ENCODE measurements at places on chromosomes 1 and 21. TPM values are rescaled to one million over a fixed set of nuclear protein-coding genes. Genes with fewer than 3 reads are reported as not detected.

- DNase-seq, result peak; percentile 70
These were observed 22.4 kb downstream of the DYRK3 start for GRCh38 chr1:206657751-206658150.

GRCh38 chr1:17780916-17781315, 25.8 kb downstream of the ACTL8 start:
- no peak for DNase-seq

The HNRNPCL4 gene
- not detected for total RNA-seq

The DYNLT5 gene
- 4.0 TPM for total RNA-seq

GRCh38 chr21:36395353-36396111, 10.3 kb downstream of the CHAF1B start:
- DNase-seq, result no peak

GRCh38 chr1:11822091-11822490, 16.1 kb downstream of the CLCN6 start:
- DNase-seq, result no peak

DNA sequence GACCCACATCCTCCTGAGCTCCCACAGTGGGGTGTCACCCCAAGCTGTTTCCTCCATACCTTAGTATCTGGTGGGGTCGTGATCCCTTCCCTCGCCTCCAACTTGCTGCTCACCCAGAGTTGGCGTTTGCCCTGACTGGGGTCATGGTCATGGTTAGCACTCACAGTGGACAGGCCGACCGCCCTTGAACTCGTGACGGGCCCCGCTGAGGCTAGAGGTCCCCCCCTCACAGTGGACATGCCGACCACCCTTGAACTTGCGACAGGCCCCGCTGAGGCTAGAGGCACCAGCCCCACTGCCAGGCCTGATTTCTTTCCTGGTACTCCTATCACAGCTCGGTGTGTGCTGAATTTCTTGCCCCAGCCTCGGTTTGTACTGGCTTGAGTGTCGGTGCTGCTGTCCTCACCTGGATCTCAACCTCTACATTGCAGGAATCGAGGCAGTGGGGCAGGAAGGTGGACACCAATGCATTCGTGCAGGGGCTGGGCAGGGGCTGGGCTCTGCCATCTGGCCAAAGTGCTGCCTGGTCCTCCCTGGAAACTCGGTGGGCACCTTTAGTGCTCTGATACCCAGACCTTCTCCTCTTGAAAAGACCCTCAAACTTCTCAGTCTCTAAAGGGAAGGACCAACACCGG, 37.5 kb upstream of the AJAP1 start:
- no peak for DNase-seq

DNA sequence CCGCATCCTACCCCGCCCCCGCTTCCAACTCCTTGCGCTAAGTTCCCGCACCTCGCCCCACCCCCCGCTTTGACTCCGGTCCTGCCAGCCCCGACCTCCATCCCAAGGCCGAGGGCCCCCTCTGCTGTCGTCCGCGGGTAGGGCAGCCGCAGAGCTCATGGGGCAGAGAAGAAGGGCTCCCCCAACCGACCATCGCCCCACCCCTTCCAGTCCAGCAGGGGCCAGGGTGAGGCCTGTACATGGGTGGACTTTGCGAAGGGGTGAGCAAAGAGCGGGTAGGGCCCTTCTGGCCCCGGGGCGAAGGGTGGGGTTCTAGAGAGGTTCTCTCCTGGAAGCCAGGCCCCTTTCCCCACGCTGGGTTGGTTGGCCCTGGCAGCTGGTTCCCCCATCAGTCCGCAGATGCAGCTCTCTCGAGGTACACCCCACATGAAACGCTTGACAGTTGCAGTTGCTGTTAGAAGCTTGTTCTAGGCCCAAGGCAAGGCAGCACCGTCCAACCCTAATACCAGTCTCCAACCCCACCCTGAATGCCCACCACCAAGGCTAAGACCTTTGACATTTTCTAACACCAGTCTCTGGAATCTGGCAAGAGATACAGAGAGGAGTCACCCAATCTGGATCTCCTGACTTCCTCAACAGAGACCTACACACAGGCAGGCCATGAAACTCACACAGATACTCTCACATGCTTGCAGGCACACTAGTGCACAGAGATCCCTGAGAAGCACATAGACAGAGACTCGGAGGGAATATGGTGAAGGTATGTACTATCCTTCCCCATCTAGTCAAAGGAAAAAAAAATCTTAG, 25.3 kb upstream of the ADGRB2 start:
- DNase-seq, result peak; percentile 94

DNA sequence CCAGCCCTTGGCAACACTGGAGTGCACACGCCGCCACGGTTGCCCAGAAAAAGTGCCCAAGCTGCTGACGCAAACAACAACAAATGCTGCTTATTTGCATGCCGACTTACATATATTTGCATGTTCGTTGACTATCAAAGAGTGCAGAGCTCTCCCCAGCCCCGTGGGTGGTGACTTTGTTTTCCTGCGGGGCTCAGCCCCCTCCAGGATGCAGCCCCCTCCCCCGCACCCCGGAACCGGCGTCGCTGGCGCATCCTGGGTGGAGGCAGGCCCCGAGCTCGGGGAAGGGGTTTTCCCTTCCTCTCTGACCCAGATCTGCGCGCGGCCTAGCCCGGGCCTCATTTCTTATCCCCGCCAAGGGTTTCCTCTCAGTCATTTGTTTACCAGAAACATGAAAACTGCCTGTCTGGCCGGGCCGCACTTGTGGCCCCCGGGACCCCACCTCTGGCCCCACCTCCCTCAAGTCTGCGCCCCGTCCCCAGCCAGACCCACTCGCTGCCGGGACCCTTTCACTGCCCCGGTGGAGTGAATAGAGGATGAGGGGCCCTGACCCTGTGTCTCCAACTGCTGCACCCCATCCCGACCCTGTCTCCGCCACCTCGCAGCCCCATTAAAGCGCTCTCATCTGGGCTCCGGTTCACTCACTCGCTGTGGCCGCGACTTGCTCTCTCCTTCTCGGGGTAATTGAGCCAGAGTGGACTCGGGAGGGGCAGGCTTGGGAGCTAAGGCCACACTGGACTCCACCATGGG, 5.5 kb downstream of the TNFRSF25 start:
- DNase-seq, result no peak

DNA sequence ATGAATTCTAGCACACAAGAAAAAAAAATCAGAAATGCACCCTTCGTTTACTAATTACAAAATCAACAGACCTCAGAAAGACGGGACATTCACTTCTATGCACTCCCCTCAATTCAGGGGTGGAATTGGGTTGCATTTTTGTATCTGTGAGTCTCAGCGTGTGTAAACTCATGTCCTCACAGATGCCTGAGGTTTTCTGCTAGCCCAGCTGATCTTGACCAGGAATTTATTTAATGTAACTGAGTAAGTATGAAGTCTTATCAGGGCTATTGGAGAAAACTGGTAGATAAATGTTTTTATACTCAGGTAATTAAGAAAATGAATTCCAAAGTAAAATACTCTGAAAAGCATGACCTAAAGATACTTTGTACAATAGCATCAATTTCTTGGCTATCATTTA, 167.7 kb downstream of the RUNX1 start:
- DNase-seq, result no peak

The PLA2G4A gene
- 7.1 TPM for total RNA-seq

- DNase-seq, result no peak
These were observed 92.8 kb downstream of the LRRC53 start for GRCh38 chr1:74419611-74420010.

DNA sequence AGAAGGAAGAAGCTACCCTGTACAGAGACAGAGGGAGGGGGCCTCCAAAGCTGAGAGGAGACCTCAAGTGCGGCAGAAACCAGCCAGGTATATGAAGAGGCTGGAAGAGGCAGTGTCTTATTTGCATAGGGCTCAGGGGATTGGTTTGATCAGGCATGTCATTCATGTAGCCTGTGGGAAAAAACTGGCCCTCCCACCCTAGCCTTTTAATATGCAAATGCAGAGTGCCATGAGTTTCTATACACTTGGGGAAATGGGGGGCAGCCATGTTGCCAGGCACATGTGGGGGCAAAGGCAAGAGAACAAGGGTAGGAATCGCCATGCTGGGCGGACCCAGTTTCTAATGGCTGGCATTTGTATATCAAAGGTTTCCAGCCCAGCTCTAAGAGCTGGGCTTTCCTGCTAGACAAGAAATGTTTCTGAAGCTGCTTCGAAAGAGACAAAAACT, 172.7 kb downstream of the RASAL2 start:
- DNase-seq, result no peak

The WNT3A gene
- not detected for total RNA-seq

- no peak for DNase-seq
These were observed 17.3 kb downstream of the BCAS2 start for GRCh38 chr1:114564141-114564540.

The AVPR1B gene
- 0.44 TPM for total RNA-seq

The FMN2 gene
- 0.27 TPM for total RNA-seq

- DNase-seq, result no peak
These were observed 122.0 kb downstream of the ETS2 start for GRCh38 chr21:38927776-38928175.

The KCNJ15 gene
- 0.27 TPM for total RNA-seq

DNA sequence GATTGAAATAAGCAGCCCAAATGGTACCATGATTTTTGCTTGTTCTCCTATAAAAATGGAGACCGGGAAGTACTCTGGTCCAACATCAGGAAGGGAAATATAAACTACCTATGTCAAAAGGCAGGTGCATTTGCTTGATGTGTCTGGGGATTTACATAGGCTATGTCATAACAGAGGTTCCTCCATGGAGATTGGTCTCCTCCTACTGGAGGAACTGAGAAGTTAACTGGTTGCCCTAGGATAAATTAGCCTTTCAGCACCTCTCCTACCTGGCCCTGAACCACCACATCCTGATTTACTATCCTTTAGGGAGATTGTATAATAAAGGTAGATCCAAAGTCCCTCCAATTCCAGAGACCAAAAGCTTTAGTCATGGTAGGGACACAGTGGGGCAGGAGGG, 1109.3 kb upstream of the B3GALT2 start:
- DNase-seq, result peak; percentile 7

DNA sequence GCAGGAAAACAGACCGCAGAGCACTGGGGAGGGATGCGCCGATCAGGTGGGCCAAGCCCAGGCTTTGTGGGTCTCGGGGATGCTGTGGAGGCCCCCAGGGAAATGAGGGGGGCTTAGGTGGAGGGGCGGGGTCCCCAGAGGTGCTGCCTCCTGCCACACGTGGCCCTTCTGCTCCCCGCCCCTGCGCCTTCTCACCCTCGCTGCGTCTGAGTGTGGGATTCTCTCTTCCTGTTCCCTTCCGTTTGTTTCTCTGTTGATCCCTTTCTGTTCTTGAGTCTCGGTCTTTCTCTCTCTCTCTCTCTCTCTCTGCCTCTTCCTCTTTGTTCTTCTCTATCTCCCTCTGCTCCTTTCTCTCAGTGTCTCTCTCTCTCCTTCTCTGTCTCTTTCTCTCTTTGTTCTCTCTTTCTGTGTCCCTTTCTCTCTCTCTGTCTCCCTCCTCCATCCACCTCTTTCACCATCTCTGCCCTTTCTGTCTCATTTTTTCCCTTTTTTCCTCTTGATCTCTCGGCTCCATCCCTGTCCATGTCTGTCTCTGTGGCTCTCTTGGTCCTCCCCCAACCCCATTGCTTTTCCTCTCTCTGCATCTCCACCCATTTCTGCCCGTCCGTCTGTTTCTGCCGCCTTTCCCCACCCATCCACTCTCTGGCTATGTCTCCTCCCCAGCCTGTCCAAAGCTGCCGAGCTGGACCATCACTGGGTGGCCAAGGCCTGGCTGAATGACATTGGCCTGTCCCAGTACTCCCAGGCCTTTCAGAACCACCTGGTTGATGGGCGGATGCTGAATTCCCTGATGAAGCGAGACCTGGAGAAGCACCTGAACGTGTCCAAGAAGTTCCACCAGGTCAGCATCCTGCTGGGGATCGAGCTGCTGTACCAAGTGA, 52.4 kb upstream of the TMEM51 start:
- DNase-seq, result no peak

GRCh38 chr1:175599212-175599705, 144.1 kb downstream of the TNR start:
- peak; percentile 55 for DNase-seq

DNA sequence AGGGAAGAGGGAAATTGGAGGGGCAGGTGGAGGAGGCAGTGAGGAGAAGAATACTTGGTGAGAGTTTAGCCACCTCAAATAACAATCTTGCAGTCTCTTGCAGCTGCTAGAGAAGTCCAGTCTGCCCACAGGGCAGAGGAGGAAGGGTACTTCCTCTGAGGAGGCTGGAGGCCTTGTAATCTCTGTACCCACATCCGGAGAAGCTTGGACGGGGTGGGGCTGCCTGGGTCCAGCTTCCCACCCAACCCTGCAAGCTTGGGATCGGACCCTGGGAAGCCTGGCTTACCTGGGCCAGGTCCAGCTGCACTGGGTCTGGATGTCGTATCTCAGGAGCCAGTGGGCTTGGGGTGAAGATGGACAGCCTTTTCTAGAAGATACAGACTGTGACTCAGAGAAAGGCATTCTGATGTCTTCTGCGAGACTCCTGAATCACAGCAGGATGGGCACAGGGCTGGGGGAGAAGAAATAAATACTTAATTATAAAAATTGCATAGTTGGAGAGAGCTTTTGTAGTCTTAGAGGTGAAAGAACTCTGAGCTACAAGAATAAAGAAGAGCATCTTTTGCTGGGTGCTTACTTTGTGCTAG, 111.8 kb upstream of the JUN start:
- no peak for DNase-seq

The ELAVL4 gene
- 0.13 TPM for total RNA-seq

The AADACL3 gene
- total RNA-seq, result not detected

GRCh38 chr1:228017356-228018124, 10.7 kb downstream of the WNT3A start:
- DNase-seq, result no peak

DNA sequence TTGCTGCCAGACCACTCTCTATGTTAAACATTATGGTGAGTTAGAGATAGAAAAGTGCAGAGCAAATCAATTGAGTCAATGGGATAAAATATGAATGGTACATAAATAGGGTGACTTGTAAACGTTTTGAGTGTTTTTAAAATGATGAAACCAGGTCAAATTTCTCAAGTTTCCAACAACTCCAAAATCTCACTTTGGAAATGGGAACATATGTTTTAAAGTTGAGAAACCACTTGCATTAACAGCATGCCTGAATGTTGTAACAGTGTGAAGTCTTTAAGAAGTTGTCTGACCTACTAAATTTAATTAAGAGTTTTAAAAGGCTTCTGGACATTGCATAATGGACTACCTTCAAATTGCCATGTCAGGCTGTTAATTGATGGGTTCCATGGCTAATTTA, 33.6 kb upstream of the RAVER2 start:
- DNase-seq, result no peak

The PLD5 gene
- 1.7 TPM for total RNA-seq

The LELP1 gene
- not detected for total RNA-seq

The CD244 gene
- 0.13 TPM for total RNA-seq

- no peak for DNase-seq
These were observed 355.2 kb downstream of the VAV3 start for GRCh38 chr1:107609808-107610207.

DNA sequence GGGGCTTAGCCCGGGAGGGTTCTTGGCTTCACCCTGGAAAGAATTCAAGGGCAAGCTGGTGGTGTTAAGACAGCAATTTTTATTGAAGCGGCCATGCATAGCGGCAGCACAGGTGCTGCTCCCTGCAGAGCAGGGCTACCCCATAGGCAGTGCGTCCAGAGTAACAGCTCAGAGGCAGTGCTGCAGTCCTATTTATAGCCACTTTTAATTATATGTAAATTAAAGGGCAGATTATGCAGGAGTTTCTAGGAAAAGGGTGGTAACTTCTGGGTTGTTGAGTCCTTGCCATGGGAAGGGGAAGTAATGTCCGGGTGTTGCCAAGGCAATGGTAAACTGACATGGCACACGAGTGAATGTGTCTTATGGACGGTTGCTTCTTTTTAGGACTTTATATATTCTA, 57.0 kb downstream of the VPS26C start:
- DNase-seq, result no peak

Measured in muscle of leg (tissue), 16 donors.